NCI-H524 (cell line): ENCODE measurements at places on chromosomes 2 and 18.

DNA sequence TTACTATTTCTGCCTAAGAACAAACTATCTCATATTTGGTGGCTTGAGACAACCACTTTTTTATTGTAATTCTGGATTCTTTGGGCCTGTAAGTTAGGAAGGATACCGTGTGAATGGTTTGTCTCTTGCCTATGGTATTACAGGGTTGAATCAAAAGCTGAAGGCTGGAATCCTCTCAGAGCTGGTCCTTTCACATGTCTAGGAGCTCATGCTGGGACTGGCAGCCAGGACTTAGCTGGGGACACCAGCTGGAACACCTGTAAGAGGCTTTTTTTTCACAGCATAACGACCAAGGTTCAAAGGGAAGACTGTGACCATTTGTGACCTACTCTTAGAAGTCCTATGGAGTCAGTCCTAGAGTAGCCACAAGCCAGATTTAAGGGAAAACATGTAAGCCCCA, 226.3 kb downstream of the ZNF804A start:
- DNase-seq: no peak

DNA sequence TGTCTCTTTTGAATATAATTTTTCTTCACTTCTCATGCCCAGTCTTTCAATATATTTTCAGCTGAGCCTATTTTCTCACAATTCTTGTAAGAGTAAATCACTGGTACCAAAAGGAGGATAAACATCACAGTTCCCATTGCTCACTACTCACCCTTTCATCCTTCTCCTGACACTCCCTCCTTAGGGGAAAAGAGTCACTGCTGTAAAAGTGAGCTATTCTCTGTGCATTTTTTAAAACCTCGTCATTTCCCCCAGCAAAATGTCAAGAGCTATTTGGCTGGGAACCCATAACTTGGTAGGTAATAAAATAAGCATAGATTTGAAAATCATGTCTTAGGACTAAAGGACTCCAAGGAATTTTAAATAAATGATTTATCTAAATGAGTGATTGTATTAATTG, 340.1 kb upstream of the GYPC start:
- no peak for DNase-seq

DNA sequence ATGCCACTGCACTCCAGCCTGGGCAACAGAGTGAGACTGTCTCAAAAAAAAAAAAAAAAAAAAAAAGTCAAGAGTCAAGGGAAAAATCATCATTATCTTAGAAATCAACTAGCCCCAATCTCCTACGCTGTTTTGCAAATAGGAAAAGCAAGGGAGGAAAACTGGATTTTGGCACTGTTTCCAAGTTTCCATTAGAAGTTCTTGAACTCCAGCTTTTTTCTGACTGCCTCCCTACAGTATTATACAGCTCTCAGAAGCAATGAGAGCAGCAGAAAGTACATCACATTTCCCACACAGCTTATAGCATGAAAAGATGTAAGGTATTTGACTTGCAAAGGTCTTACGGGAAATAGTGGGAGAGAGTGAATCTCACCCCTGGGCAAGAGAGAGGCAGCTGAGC, 127.8 kb downstream of the OSR1 start:
- no peak for DNase-seq

GRCh38 chr2:19046986-19047780, 311.2 kb downstream of the OSR1 start:
- DNase-seq: no peak

DNA sequence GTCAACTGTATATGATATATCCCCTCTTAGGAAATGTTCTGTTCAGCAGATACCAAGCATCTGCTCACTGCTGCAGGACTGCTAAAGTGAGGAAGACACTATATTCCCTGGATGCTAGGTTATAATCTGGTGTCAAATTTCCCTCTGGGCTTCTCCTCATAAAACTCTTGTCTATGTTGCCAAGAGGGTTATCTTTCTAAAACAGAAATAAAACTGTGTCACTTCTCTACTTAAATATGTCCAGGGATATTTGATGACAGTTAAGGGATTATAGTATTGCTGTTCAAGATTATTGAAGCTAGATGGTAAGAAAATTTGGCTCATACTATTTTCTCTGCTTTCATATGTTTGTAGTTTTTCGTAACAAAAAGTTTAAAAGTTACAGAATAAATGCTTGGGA, 30.5 kb upstream of the SNRNP27 start:
- no peak for DNase-seq

GRCh38 chr18:79890674-79891073, 60.8 kb downstream of the SLC66A2 start:
- DNase-seq: no peak

- DNase-seq: no peak
Measured at GRCh38 chr2:232465061-232465460, 9.1 kb downstream of the ALPI start.

GRCh38 chr2:23685181-23685580, 241.7 kb downstream of the ATAD2B start:
- DNase-seq: no peak

DNA sequence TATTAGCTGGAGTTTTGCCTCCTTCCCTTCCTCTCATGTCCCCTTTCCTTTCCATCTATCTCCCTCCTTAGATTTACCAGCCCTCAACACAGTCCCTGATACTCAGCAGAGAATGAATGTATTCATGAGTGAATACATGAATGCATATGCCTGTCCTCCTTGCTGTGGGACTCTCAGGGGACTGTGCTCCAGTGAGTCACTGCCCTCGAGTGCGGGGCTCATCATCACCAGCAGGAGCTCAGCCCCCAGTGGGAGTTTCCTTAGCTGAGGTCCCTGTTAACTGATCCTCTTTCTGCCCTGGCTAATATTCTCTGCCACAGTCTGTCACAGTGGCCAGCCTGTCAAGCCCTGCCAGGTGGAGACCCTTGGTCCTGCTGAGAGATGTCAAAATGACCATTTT, 104.9 kb upstream of the LHCGR start:
- no peak for DNase-seq

DNA sequence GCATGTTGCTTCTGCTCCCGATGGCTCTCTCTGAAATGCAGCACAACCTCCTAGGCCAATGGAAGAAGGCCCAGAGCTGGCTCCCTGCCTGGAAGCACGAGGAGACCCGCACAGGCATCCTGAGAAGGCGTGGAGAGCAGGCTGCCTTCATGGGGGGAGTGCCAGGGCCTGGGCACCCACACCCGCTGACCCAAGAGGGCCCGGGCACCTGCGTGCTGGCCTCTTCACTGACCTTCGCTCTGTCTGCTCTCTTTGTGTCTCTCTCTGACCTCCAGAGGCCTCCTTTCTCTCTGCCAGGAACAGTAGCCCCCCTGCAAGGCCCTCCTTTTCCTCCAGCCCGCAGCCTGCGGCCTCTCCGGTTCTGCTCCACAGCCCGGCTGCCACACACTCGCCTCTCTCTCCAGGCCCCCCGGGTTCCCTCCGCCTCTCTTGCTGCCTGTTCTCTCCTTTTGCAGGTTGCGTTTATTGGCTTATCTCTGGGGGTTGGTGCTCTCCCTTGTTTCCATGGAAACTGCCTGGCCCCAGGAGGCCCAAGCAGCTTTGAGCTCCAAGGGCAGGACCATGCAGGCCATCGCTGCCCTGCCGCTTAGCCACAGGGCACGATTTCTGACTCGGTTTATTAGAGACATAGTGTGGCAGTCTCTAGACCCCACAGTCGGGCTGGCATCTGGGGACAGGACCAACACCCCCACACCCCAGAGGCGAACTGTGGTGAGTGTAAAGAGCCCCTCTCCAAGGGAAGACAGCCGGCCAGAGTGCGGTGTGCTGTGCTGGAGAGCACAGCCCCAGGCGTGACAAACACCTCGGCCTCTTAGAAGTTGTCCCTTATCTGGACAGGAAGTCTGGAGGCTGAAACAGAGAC, 1.7 kb downstream of the MZT2B start:
- no peak for DNase-seq

DNA sequence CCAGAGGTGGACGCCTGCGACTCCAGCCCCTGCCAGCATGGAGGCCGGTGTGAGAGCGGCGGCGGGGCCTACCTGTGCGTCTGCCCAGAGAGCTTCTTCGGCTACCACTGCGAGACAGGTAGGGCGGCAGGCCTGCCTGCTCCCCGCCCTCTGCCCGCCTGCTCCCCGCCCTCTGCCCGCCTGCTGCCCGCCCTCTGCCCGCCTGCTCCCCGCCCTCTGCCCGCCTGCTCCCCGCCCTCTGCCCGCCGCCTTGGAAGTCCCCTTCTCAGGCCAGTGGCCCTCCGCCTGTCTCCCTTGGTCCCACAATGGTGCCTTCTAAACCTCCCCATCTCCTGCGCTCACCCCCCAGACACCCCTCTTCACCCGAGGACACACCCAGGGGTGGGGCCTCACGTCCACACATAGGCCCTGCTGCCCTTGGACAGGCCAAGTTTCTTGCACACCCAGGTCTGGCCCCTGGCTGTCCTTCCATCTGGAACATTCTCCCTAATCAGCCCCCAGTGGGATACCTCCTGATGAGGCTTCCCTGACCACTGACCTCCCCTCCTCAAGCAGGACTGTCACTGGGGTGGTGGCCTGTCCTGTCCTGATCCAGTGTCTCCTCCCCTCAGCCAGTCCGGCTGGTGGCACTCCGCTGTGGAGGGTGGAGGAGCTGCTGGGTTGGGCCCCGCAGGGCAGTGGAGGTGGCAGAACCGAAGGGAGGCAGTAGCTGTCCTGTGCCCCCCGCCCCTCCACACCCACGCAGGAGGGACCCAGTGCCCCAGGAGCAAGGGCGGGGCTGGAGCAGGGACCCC, 37.9 kb downstream of the MTERF4 start:
- no peak for DNase-seq
